MCF 10A (cell line): ENCODE measurements at places on chromosomes 13 and 19. TPM values are rescaled to one million over a fixed set of nuclear protein-coding genes. Genes with fewer than 3 reads are reported as not detected.

Gene LAIR1
- total RNA-seq = not detected in 2 replicates

Gene C19orf85
- total RNA-seq = 0.23 and 0.32 TPM in 2 replicates

Gene WDR88
- not detected in 2 replicates for total RNA-seq

Gene GRK1
- total RNA-seq = not detected in 2 replicates

Gene FPR1
- 6.2 and 8.6 TPM in 2 replicates for total RNA-seq

Gene TNNT1
- total RNA-seq = 32.3 and 46.8 TPM in 2 replicates

Gene FREM2
- not detected in 2 replicates for total RNA-seq

Gene PSG6
- not detected in 2 replicates for total RNA-seq

Gene FGF9
- 0.35 TPM in 1 of 2 replicates, not detected in the other for total RNA-seq

Gene SLITRK6
- total RNA-seq = 5.5 and 12.0 TPM in 2 replicates

Gene SLC1A6
- not detected in 2 replicates for total RNA-seq

Gene STARD13
- total RNA-seq = 26.3 and 31.9 TPM in 2 replicates

Gene B3GNT3
- total RNA-seq = 0.40 and 0.49 TPM in 2 replicates

Gene PSG7
- not detected in 2 replicates for total RNA-seq

Gene HSPBP1
- total RNA-seq = 49.2 and 53.1 TPM in 2 replicates

Gene COX7A1
- not detected in 2 replicates for total RNA-seq

Gene WTIP
- total RNA-seq = 15.9 and 22.6 TPM in 2 replicates

Gene NALCN
- total RNA-seq = 8.5 and 10.4 TPM in 2 replicates

Gene TUBA3C
- total RNA-seq = not detected in 2 replicates

Gene SELENOV
- not detected in 2 replicates for total RNA-seq

Gene SYNE4
- 0.14 and 0.91 TPM in 2 replicates for total RNA-seq

Gene CGB8
- total RNA-seq = 1.3 TPM in 1 of 2 replicates, not detected in the other

Gene ZNF607
- total RNA-seq = 3.0 and 3.4 TPM in 2 replicates

Gene CD33
- 0.33 TPM in 1 of 2 replicates, not detected in the other for total RNA-seq

Gene ZNF600
- 7.9 and 9.8 TPM in 2 replicates for total RNA-seq

Gene RUBCNL
- total RNA-seq = 0.37 and 1.2 TPM in 2 replicates

Gene DNMT1
- 47.7 and 76.4 TPM in 2 replicates for total RNA-seq

Gene KRTDAP
- not detected in 2 replicates for total RNA-seq

Gene SULT2A1
- total RNA-seq = not detected in 2 replicates

Gene C13orf42
- not detected in 2 replicates for total RNA-seq

Gene FGF21
- 0.49 and 0.93 TPM in 2 replicates for total RNA-seq

Gene SIGLEC11
- total RNA-seq = not detected in 2 replicates

Gene KLC3
- total RNA-seq = 3.9 TPM in 2 replicates

Gene ZNF626
- total RNA-seq = not detected in 2 replicates

Gene TLE6
- total RNA-seq = 0.89 and 2.9 TPM in 2 replicates

Gene ZNF260
- total RNA-seq = 13.8 and 14.5 TPM in 2 replicates

Gene FCHO1
- total RNA-seq = 0.10 and 0.23 TPM in 2 replicates

Gene SLC7A10
- total RNA-seq = not detected in 2 replicates

Gene IL17D
- total RNA-seq = 0.44 and 0.54 TPM in 2 replicates

Gene ZIM2
- not detected in 2 replicates for total RNA-seq

Gene CNMD
- total RNA-seq = not detected in 2 replicates

Gene OR7C1
- total RNA-seq = not detected in 2 replicates

Gene HIPK4
- not detected in 2 replicates for total RNA-seq

Gene HS6ST3
- total RNA-seq = 0.05 and 0.09 TPM in 2 replicates

Gene NLRP11
- not detected in 2 replicates for total RNA-seq

Gene SIAH3
- total RNA-seq = not detected in 2 replicates

Gene TNFSF13B
- total RNA-seq = 2.5 and 3.3 TPM in 2 replicates

Gene ELAVL1
- total RNA-seq = 53.7 and 58.1 TPM in 2 replicates

Gene ZNF350
- total RNA-seq = 7.0 and 8.9 TPM in 2 replicates

Gene NDFIP2
- total RNA-seq = 66.0 and 81.6 TPM in 2 replicates

Gene HSPH1
- total RNA-seq = 67.8 and 71.8 TPM in 2 replicates

Gene NKG7
- not detected in 2 replicates for total RNA-seq

Gene IGLON5
- not detected in 2 replicates for total RNA-seq

Gene DPF1
- total RNA-seq = 1.0 and 1.2 TPM in 2 replicates
